Mucosa of gallbladder (tissue), 1 donor: ENCODE measurements at places on chromosomes 11 and 22.
A peak's percentile ranks its signal among the peaks of the same experiment; 100 is the strongest.

DNA sequence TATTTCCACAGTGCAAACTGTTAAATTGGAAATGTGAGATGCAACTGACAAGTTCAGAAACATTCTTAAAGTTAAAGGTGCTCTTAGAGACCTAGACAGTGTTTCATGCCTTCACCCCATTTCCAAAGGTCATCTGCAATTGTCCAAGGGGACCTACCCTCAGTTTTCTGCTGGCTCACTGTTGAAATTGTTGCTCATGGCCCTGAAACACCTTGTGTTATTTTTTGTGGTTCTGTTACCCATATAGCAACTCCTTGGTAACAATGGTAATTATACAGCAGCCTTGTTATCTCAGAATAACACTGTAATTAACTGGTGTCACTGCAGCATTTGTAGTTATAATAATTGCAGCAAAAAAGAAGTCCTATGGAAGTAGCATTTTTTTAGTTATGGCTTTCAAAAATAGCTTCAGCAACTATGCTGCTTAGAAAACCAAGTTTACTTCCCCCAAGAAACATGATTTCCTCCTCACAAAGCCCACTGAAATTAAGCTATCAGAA is 49.2 kb upstream of the CCDC34 start:
- DNase-seq, result no peak

- DNase-seq, result peak; percentile 16
These were observed at the start of gene PHF21B for GRCh38 chr22:45009606-45010531. Gene PHF21B (minus strand): TSS chr22:45010005. CDS start chr22:45009549, 456 bp downstream.

GRCh38 chr11:90100431-90100830 is 14.7 kb downstream of the UBTFL1 start:
- DNase-seq, result no peak

- DNase-seq, result no peak
These were observed 11.1 kb downstream of the PLCB3 start for GRCh38 chr11:64262271-64263002.

GRCh38 chr11:80457823-80458222 is 1017.0 kb upstream of the TENM4 start:
- no peak for DNase-seq

GRCh38 chr11:844693-845644 is 2.3 kb downstream of the TSPAN4 start:
- DNase-seq, result peak; percentile 80

DNA sequence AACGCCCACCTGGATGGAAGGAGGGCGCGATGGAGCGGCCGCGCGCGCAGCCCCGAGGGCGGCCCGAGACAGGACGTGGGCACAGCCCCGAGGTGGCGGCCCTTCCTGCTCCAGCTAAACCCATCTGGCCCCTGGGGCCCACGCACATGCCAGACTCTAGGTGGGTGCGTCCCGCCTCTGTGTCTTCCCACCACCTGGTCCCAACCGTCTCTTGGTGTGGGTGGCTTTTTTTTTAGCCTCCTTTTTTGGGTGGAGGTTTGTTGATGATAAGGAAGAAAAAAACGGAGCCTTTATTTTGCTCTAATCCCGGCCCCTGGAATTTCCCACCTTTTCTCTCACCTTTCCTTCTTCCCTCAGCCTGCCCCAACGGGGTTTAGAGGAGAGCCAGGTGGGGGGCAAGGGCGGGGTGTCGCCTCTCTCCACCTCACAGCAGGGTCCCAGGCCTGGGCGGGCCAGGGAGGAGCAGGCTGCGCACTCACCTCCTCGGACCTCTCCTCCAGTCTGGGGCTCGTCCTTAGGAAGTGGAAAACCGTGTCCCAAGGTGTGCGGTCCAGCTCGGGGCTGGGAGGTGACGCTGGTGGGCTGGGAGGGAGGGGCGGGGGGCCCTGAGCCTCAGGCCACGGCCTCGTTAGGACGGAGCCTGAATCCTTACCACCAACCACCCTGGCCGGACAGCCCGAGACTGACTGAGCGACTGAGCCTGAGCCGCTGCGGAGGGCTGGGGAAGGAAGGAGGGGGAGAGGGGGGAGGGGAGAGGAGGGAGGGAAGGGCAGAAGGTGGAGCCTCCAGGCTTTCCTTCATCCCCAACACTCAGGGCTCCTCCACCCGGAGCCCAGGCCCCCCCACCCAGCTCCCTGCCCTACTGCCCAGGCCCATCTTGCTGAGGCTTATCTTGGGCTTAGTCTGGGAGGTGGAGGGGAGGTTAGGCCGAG is at the start of gene SOX10:
SOX10 (minus strand) TSS at position 696 of the 932 bp plus-strand sequence. CDS start 771 bp downstream, outside the sequence.
- DNase-seq, result no peak
